Lung (tissue), 17 donors: ENCODE measurements at places on chromosomes 1 and 21. TPM values are rescaled to one million over a fixed set of nuclear protein-coding genes. Genes with fewer than 3 reads are reported as not detected.

DNA sequence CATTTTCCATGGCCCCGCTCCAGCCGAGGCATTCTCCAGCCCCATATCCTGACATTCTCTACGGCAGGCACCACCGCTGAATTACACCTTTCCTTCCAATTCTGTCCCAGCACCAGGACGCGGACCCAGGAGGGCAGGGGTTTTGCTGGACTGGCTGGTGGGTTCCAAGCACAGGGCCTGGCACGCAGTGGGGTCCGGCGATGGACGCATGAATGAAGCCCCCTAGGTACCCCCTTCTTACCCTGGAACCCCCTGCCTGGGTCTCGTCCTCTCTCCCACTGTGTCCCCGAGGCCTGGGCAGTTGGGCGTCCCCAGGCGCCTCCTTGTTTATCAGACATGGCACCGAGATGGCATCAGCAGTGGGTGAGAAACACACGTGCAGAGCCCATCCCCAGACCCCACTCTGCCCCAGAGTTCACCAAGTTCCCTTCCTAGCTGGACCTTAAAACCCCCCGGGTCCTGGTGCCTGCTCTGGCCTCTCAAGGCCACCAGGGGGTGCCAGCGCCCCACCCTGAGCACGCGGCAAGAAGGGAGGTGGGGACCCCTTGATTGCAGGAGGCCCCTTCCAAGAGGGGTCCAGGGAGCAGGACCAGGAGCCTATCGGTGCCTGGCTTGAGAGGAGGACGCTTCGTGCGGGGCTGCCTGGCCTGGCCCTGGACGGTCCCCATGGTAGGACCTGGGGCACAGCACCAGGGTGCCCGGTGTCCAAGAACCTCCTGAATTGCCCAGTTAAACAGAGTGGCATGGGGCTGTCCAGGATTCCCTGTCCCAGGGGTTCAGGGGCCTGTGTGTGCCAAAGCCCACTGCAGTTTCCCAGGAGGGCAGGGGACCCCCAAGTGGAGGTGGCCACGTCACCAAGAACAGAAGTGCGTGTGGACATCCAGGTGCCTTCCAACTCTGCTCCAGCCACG lies 46.1 kb downstream of the MEGF6 start:
- DNase-seq, result peak; percentile 45

- DNase-seq, result peak; percentile 14
Measured at GRCh38 chr21:42561762-42562650, 48.4 kb downstream of the SLC37A1 start.

DNA sequence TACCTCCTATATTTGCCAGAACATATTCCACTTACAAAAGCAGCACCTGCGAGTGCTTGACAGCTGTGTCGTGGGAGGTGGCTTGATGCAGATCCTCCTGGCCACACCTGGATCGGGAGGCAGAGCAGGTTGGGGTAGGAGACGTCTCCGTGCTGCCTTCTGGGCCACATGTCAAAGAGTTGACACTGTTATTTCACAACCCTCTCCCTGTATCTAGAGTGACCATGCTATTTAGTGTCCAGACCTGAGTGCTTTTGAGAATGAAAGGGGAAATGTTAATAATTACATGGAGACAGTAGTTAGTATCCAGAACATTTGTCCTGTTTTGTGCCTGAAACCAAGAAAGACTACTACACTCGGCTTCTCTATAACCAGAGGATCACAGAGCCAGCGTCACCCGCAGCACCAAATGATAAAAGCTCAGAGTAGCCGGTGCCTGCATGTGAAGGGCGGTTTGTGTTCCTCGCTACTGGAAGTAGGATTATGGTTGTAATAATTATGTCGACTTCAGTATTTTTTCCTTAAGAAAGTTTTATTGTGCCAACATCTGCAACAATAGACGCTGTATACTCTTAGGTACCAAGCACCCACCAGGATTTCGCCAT lies 77.1 kb downstream of the GALNT2 start:
- DNase-seq, result no peak

DNA sequence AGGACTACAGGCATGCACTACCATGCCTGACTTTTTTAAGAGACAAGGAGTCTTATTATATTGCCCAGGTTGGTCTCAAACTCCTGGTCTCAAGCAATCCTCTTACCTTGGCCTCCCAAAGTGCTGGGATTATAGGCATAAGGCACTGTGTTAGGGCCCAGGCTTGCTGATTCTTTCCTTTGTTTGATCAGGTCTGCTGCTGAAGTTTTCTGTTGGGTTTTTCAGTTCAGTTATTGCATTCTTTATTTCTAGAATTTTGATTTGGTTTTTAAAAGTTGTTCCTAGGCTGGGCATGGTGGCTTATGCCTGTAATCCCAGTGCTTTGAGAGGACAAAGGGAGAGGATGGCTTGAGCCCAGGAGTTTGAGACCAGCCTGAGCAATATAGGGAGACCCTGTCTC lies 47.9 kb downstream of the C4BPA start:
- no peak for DNase-seq

GRCh38 chr1:238177960-238178645 lies 287.4 kb upstream of the ZP4 start:
- DNase-seq, result peak; percentile 74

DNA sequence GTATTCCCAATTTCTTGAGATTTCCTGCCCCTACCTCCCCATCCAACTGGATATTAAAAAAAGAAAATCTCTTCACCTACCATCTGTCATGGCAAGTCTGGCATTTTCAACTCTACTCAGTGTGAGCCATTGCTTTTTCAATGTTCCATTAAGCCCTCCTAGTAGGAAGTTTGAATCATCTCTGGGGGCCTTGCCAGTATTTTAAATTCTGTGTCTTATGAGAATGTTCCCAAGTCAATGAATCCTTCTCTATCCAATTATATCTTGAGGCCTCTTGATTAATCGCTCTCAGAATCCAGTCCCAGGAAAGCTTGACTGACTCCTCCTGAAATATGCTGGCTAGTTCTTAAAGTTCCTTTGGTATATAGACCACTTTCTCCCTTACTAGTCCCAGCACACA lies 91.5 kb downstream of the NGF start:
- DNase-seq, result no peak

DNA sequence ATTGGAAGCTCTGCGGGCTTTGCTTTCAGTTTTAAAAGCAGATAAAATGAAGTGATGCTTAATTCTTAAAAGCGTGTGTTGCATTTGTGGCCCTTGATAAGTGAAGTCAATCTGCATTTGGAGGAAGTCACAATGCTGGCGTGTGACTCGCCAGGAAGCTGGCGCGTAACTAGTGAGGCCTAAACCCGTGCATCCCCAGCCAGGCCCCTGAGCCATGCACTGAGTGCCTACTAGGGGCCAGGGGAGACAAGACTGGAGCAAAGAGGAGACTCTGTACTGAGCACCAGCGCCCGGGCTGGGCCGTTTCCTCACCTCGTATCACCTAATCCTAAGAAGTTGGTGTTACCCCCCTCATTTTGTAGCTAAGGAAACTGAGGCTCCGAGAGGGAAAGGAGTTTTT lies 4.6 kb upstream of the DDOST start:
- DNase-seq, result no peak

- DNase-seq, result no peak
Measured at GRCh38 chr1:237983496-237983895, 92.8 kb upstream of the ZP4 start.

- peak; percentile 12 for DNase-seq
Measured at GRCh38 chr21:22438428-22439086, 1440.3 kb downstream of the NCAM2 start.

FDPS gene
- polyA plus RNA-seq, result 385 TPM

IL20 gene
- 0.11 TPM for polyA plus RNA-seq

LDLRAD1 gene
- 24.9 TPM for polyA plus RNA-seq

KCNQ4 gene
- polyA plus RNA-seq, result 0.55 TPM
